ENCODE measurements at places on chromosomes 3 and 15.

DNA sequence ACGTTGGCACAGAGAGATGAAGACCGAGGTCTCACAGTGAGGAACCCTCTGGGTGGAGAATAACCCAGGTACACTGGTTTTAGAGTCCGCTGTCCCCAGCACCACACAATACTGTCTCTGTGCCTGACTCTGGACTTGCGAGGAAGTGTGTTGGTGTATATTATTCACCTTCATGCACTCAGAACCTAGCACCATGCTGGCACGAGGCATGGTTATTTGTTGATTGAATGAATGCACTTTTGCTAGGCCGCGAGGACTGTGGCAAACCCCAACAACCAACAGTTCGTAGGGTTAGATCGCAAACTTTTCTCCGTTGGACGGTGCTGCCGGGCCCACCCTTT is 484 bp upstream of the C3orf52 start:
- no peak for DNase-seq

- DNase-seq, result no peak
Observed at GRCh38 chr15:63369296-63369695, 12.3 kb downstream of the CA12 start.

DNA sequence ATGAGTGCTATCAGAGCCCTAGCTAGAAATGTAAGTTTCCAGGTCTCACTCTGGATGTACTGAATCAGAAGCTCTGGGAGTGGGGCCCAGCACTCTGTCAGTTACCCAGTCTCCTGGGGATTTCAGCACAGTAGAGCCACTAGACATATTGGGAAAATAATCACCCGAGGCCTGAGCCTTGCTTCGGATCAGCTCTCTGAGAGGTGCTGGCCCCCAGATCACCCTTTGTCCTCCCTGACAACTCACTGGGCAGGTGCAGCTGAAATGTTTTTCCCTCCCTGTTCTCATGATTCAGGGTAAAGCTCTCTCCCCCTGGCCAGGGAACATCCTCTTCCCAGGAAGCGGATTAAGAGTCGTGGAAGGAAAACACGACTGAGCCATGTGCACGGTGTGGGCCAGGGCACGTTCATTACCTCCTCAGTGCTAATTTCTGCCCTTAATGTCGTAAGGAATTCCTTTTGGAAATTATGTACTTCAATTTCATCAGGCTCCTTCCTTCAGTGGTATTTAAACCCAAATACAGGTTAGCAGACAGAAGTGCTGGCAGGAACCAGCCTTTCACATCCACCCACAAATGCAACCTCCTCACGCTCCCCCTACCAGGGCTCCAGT is 296.7 kb upstream of the LYSMD4 start:
- no peak for DNase-seq

- DNase-seq, result peak; percentile 66
Observed at GRCh38 chr15:67838789-67839332, 984 bp downstream of the RNU6-1 start.

DNA sequence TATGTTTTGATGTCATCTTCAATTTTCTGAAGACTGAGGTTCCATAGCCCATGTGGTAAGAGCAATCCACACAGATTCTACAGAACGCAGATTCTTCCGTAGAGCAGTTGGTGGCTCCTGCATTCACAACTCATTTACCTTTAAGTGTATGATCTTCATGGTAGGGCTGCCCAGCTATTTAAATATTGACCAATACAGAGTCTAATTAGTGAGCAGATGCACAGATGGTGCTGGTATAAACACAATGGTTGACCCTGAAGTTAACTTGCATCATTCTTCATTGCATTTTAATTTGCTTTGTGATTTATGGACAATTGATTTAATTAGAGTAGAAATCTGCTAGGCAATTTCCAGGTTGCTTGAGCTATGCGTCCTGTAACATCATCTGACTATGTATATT is 269.2 kb downstream of the SQOR start:
- no peak for DNase-seq

GRCh38 chr3:126390201-126390600 is 4.5 kb upstream of the CFAP100 start:
- no peak for DNase-seq

DNA sequence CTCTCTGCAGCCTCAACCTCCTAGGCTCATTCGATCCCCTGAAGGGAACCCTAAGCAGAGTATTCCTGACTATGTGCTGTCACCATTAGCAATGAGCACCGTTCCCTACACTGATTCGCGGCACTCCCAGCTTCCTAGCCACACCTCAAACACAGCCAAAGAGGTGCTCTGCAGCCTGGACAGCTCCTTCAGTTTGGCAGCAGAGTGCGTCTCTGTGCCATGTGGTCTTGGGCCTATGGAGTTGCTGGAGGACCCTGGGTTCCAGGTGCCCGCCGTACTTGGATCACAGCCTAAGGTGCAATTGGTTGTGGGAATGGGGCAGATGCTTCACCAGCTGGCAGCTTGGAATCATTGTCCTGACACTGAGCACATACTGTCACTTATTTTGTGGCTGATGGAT is 17.3 kb upstream of the IL12A start:
- DNase-seq, result no peak

GRCh38 chr3:53792866-53793265 is 53.4 kb downstream of the CHDH start:
- DNase-seq, result no peak

- no peak for DNase-seq
Observed at GRCh38 chr3:160200353-160200752, 24.9 kb upstream of the C3orf80 start.

DNA sequence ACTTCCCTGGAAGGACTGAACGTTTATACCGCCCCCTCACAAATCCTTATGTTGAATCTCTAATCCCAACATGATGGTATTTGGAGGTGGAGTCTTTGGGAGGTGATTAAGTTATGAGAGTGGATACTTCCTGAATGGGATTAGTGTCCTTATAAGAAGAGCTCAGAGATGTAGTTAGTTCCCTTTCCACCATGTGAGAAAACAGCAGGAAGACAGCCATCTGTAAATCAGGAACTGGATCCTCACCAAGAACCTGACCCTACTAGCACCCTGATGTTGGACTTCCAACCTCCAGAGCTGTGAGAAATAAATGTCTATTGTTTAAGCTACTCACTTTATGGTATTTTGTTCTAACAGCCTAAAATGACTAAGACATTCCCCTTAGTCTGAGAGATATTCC is 33.3 kb upstream of the SACM1L start:
- no peak for DNase-seq

GRCh38 chr3:66487465-66487864 is 13.4 kb downstream of the LRIG1 start:
- no peak for DNase-seq

DNA sequence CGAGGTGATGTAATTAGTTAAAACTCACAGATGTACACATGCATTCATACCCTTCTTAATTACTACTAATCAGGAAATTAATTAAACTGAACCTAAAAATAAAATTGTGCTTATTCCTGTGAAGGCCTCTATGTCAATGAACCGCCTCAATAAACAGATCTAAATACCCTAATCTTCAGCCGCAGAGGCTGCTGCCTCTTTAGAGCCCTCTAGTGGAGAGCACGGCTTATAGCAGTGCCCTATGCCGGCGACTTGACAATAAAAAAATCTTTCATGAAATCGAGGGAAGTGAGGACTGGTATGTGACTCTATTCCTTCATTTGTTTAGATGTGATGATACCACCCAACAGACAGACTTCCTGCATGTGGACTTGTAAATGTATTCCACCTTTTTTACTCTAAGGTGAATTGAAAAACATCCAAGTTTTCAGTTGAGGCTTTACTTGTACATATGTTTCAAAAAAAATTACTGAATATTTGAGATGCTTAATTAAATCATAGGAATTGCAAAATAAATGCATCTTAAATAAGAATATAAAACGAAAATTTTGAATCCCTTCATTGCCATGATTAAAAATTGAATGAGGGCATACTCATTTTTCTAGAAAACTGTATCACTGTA is 8.3 kb upstream of the EPHA3 start:
- peak; percentile 30 for DNase-seq

DNA sequence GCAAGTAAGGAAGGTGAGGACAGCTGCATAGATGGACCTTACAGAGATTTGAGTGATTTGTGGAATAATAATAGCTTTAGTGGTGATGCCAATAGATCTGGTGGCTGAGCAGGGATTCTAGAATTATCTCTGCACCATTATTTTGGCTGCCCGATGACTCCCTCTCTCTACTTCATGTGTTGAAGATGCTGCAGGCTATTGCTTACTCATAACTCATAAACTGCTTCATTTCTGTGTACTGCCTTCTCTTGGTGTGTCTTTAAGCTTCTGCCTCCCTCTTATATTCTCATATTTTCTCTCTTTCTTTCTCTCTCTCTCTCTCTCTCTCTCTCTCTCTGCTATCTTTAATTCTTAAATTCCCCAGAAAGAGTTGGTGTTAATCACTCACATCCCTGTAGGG is 256.0 kb upstream of the TRIM42 start:
- no peak for DNase-seq

- no peak for DNase-seq
Observed at GRCh38 chr3:138373736-138374094, 25.3 kb downstream of the MRAS start.

- DNase-seq, result no peak
Observed at GRCh38 chr3:126477061-126477380, 1.3 kb upstream of the ZXDC start.

GRCh38 chr3:15049584-15049983 is 15.5 kb downstream of the MRPS25 start:
- no peak for DNase-seq

DNA sequence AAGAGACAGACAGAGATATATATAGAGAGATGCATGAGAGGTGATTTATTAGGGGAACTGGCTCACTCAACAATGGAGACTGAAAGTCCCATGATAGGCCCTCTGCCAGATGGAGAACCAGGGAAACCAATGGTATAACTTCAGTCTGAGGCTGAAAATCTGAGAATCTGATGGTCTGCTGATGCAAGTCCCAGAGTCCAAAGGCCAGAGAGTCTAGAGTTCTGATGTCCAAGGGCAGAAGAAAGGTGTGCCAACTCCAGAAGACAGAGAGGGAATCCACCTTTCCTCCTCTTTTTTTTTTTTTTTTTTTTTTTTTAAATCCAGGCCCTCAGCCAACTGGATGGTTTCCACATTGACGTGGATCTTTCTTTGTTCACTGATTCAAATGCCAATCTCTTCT is 197.9 kb upstream of the MEIS2 start:
- DNase-seq, result no peak

- no peak for DNase-seq
Observed at GRCh38 chr15:47035475-47036406, 681.6 kb upstream of the SEMA6D start.

DNA sequence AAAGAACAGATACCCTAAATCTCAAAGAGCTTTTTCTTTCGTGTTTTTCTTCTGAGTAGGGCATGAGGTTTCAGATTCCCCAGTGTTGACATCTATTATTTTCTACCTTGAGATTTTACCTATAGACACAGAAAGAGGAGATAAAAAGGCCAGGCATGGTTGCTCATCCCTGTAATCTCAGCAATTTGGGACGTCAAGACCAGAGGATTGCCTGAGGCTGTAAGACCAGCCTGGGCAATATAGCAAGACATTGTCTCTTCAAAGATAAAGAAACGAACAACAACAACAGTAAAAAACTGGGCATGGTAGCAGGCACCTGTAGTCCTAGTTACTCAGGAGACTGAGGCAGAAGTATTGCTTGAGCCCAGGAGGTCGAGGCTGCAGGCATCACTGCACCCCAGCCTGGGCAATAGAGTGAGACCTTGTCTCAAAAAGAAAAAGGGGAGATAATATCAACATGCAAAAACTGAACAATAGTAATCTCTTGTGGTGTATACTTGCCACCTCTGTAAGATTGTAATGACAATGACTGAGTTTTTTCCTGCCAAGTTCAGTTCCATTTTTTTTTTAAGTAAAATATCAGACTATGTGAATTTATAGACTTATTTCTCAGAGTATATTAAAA is 71.3 kb downstream of the MBNL1 start:
- no peak for DNase-seq

DNA sequence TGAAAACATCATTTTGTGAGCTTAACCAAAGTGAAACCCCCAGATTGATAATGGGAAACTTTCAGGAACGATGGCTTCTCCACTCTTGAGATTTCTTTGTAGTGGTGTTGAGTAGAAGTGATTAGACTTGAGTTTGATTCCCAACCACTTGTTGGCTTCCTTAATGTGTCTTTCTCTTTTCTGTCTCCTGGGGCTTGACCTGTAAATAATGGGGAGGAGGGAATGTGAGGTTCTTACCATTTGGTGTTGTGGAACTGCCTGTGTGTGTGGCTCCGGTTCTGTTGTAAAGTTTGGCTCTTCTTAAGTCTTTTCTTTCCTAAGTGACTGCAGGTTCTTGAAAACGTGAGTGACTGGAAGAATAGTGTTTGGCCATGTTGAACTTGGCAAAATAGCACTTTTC is 2.7 kb downstream of the CDV3 start:
- DNase-seq, result no peak

- DNase-seq, result no peak
Observed at GRCh38 chr3:159091936-159092335, 290.1 kb downstream of the MFSD1 start.

DNA sequence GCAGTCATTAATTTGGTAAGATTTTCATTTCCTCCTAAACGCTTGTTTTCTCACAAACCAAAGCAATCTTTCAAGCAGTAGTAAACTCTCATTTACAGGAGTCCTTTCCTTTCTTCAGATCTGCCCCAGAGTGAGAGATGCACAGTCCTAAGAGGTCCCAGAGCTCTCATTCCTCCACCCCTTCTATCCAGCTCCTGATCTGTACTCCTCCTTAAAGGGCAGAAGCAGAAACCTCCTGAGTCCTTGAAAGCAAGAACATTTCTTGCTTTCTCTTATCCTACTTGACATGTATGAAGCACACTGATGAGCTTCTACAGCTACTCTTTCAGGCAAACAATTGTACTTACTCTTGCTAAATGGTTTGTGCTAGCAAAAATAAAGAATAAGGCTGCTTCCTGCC is 11.7 kb downstream of the EXD1 start:
- DNase-seq, result no peak

DNA sequence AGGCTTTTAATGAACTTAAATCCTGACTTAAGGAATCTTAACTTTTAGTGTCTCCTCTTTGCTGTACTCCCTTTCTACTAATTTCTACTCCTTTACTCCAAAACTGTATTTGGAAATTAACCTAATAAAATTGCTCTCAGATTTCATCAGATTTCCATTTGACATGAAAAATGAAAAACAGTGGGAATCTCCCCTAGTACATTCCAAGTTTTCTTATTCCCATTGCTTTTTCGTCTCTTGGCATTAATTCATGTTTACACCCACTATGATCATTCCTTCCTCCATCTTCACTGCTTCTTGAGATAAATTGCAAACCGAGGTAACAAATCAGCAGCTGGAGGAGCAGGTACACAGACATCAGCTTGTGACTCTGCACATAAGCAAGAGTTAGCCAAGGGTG is 208.7 kb downstream of the VGLL3 start:
- no peak for DNase-seq

DNA sequence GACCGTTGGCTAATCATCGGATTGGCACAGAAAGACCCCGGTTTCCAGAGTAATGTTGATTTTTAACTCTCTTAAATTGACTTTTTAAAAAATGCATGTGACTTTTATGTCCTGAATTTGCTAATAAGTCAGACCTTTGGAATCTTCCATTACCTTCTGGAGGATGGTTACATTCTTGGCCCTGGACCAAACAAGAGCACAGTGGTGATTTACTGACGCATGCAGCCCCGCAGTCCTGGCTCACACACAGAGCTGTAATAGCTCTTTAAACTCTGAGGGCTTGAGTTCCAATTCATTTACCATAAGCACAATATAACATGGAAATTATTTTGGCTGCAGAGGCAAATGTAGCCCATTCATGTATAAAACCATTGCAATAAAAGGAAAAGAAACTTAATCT is 25.1 kb downstream of the SOX14 start:
- DNase-seq, result no peak
